CD4-positive, alpha-beta T cell treated with Interleukin-17A for 1 hour (primary cell): ENCODE measurements at places on chromosomes 7 and 10.

DNA sequence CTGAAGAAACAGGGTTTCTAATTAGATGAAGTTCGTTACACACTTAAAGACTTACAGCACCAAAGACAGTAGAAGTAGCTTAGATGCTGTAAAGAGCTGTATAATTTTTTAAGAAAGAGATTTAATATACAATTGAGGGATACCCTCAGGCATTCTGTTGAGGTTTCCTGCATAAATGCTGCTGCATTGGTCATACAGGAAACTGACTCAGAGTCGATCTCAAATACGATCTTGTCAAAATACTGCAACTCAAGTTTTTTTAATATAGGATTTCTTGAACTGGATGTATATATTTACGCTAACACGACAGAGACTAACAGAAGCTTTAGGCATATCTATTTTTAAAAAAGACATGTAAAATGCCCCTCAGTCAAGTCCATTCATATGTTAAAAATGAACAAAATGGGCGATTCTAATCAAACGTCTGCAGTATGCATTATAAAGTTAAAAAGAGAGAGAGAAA, 2.4 kb upstream of the ARID5B start:
- DNase-seq: peak; percentile 58

GRCh38 chr10:113716109-113716910, 35.2 kb upstream of the PLEKHS1 start:
- DNase-seq: no peak

DNA sequence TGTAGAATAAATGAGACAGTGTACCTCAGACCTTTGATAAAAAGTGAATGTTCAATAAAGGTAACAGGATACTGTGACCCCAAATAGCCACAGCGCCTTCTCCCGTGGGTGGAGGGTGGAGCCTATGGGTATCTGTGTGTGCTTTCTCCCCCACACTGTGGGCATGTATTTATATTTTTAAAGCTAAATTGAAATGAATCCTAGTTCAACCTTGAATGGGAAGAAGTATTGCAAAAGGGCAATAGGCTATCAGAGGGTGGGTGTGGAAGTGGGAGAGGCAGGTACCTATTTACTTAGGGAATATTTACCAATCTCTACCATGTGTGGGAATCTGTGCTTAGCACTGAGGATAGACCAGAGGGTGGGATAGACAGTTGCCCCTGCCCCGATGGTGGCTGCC, 68.9 kb downstream of the PFKFB3 start:
- no peak for DNase-seq

- DNase-seq: no peak
Observed at GRCh38 chr10:35492386-35493195, 112.5 kb upstream of the GJD4 start.

- DNase-seq: no peak
Observed at GRCh38 chr7:123711832-123712293, 36.9 kb downstream of the WASL start.

- no peak for DNase-seq
Observed at GRCh38 chr10:69439813-69440506, 11.3 kb upstream of the TSPAN15 start.

DNA sequence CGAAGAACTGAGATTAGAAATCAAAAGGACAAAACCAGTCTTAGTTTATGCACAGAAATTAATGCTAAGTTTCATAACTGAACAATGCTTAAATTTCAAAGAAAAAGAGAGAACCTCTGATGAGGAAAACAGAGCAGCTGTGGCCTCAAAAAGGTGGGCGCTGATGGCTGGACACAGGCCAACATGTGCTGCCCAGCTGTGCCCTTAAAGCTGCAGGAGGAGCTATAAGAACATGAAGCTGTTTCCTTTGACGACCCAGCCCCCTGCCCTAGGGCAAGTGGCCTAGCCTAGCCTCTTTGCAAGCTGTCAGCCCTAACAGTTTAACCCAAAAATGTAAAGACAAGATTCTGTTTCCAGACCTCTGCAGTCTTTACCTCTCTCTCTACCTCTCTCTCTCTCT, 107.7 kb downstream of the GRID1 start:
- DNase-seq: no peak

GRCh38 chr10:48364659-48365405, 58.4 kb downstream of the MAPK8 start:
- DNase-seq: no peak

DNA sequence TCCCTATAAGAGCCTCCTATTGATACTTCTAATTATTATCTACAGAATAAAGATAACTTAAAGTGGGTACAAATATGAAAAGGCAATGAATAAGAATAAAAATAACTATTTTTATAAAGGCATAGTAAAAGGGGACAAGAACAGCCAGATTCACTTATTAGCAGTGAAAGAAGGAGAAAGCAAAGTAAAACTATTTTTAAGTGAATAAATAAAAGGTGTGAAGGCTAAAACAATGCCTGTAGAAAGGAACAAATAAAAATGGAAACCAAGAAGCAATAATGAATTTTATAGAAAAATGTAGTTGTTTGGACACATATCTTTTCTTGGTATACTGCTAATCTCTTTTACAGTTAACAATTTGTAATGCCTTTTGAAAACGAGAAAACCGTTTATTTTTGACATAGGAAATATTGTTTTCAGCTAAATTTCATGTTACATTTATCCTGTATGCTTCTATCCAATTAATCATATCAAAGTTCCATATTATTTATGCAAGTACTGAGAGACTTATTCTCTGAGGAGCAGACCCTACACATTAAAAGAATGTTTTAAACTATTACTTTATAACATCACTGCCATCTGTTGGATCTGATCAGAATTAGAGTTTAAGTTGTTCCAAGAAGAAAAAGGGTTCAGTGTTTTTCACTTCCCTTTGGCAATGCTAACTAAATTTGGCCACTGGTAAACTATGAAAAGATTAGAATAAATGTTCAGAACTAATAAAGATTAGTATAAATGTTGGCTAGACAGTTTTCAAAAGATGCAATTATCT, 59.1 kb downstream of the ARMC3 start:
- DNase-seq: peak; percentile 43

DNA sequence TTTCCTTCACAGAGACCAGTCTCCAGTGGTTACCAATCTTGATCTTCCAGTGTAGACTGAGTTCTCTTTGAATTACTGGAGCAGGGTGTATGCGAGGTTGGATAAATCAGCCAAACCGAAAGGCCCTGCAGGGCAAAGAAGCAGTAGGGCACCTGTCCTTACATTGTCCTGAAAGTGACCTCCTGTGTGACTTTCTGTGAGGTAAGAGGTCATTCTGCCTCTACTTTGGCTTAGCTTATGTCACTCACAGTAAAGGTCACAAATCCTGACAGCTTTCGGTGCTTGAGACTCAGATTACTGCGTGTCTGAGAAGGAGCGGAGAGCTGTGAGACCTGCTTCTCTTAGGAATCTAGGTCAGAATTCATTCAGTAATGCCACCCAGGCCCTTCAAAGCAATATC, 252.7 kb upstream of the ETV1 start:
- no peak for DNase-seq

- peak; percentile 36 for DNase-seq
Observed at GRCh38 chr7:28685644-28686417, 272.3 kb downstream of the TRIL start.
